ENCODE measurements at places on chromosomes 1 and 21.

DNA sequence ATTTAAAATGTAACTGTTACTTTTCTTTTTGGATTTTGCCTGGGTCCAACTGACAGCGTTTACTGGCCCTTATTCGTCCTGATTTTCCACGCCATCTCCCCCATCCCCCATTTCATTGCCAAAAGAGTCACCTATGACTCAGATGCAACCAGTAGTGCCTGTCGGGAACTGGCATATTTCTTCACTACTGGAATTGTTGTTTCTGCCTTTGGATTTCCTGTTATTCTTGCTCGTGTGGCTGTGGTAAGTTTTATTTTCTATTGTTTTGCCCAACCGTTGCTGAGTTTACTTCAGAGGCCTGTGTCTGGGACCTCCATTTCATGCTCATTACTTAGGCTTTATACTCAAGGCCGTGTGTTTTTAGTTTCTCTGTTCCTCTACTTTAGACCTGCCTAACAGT lies 9.3 kb downstream of the LEPR start:
- DNase-seq, result no peak

- DNase-seq, result no peak
Measured at GRCh38 chr1:107264007-107264406, 123.2 kb downstream of the NTNG1 start.

- DNase-seq, result no peak
Measured at GRCh38 chr1:61085983-61086644, 3.8 kb downstream of the NFIA start.

DNA sequence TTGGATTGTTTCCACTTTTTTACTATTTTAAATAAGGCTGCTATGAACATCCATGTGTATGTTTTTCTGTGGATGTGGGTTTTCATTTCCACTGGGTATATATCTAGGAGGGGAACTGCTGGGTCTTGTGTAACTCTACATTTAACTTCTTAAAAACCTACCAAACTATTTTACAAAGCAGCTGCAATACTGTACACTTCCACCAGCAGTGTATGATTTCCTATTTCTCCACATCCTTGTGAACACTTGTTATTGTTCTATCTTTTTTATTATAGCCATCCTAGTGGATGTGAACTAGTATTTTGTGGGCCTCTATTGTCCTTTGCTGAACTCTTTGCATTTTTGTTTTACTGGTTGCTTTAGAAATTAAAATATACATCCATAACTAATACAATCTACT lies 33.4 kb downstream of the DIPK1A start:
- DNase-seq, result no peak

DNA sequence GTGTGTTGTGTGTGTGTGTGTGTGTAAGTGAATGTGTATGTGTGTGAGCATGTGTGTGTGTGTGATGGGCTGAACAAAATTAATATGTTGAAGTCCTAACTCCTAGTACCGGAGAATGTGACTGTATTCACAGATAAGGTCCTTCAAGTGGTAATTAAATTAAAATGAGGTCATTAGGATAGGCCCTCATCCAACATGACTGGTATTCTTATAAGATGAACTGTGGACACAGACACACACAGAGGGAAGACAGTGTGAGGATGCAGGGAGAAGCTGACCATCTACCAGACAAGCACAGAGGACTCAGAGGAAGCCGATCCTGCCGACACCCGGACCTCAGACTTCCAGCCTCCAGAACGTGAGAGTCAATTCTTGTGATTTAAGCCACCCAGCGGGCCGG lies 91.2 kb upstream of the PGBD5 start:
- no peak for DNase-seq

- DNase-seq, result no peak
Measured at GRCh38 chr21:38312822-38313221, 56.0 kb downstream of the KCNJ15 start.

GRCh38 chr1:63238721-63239120 lies 83.6 kb upstream of the FOXD3 start:
- DNase-seq, result no peak

DNA sequence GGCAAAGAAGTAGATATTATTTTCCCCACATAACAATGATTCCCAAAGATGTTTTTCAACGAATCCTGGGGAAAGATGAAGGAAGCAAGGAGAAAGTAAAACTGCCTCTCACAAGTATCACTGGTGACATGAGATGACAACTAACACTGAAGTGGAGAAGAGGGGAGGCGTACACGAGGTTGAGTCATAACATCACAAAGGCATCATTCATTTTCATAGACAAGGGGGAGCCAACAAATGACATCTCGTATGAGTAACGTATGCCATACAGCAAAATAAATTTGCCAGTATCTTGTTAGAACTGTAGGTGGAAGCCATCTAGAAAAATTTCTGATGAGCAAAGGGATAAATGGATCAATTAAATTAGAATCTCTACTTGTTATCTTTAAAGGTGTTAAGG lies 56.6 kb downstream of the ATP1B1 start:
- DNase-seq, result peak; percentile 59

GRCh38 chr1:9413877-9414213 lies 121.2 kb downstream of the SPSB1 start:
- DNase-seq, result no peak

DNA sequence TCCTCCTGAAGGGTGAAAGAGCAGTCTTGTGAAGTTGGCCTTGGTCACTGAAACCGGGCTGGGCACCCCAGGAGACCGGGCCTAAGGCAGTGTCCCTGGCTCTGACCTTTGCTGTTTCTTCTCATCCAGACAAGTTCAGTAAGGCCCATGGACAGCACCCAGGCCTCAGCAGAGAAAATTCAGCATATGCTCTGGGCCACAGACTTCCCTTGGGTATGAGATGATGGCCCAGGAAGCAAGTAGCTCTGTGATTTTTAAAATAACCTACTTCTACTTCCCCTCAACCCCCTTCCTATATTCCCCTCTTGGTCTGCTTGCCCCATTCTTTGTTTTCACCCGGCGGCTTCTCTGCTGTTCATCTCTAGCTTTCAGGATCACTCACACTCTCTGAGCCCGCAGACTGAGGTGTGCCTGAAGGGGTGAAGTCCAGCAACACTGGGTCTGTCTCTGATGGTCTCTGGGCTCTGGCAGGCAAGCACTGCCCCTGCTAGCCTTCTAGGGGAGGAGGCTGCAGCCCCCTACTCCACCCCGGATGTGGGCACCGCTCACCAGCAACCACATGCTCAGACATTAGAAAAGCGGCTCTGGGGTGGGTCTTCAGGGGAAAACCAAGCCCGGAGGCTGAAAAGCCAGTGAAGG lies 2.9 kb upstream of the GPR25 start:
- DNase-seq, result peak; percentile 78

- DNase-seq, result no peak
Measured at GRCh38 chr21:41066086-41066938, 101.6 kb upstream of the BACE2 start.

GRCh38 chr1:228964178-228965089 lies 229.2 kb downstream of the RHOU start:
- DNase-seq, result no peak

DNA sequence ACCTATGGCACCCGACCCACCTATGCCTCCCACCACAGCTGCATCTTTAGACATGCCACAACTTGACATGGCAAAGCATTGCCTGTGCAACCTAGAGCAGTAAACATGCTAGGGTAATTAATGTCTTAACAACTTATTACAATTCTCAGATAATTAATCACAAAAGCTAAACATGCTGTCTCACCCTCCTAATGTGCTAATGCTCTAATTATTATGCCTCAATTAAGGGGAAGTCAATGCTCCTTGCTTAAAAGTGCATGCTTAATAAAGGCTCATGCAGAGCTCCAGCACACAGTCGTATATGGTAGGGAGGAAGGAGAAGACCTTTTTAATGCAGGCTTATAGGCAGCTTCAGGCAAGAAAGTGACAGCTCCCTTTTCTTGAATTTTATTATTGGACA lies 396.0 kb downstream of the SEC16B start:
- DNase-seq, result no peak

GRCh38 chr1:181184621-181185020 lies 96.1 kb downstream of the IER5 start:
- no peak for DNase-seq

DNA sequence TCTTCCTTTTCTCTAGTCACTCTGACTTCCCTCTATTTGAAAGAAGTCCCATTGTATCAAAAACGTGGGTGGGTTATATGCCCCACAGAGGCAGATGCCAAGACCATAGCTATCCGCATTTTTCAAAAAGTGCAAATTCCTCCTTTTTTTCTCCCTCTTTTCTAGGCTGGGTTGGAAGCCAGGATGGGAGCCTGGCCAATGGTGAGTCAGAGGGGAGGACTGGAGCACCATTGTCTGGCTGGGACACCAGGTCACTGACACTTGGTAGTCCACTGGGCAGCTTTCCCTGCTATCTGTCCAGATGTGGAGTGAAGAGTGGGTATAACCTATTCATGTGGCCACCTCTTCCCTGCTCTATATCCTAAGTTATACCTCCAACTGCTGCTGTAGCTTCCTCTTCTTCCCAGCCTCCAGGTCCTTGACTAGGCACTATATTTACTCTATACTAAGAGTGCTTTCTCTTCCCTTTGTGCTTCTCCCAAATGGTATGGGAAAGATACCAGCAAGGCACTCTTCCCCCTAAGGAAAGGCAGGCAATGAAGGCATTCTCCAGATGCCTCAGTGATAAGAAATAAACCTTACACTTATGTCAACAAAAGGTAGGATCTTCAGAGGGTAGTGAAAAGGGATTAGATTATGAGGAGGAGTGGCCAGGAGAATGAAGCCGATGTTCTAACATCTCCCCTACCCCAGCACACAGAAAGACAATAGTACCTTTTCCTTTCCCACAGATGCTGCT lies 12.9 kb downstream of the PI4KB start:
- DNase-seq, result no peak

DNA sequence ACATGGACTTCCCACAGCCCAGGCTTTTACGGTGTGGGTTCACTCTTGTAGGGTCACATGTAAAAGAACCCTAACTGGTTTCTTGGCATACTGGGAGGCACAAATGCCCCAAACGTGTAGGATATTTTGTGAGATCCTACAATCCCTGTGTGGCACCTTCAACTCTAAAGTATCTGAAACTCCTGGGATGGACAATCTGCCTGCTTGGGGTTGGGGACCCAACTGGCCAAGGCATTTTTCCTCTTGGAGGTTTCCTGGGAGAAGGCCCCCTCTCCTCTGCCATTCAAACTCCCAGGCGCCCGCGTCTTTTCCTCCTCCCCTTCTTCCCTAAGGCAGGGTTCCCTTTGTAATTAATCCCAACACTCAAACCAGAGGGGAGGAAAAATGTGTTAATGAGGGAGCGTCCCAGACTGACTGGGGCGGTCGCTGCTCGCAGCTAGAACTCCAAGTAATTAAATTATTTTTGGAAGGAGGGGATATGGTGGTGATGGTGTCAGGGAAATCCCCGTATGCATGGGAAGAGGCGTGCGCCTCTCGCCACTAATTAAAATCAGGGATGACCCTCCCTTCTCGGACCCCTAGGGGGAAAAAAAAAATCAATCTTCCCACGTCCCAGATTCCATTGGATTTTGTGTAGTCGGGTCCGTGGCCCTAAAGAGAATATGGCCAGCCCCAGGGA lies 681 bp upstream of the VANGL2 start:
- no peak for DNase-seq

GRCh38 chr1:28865997-28866650 lies 48.2 kb upstream of the EPB41 start:
- no peak for DNase-seq

GRCh38 chr1:31739346-31739745 lies 24.8 kb downstream of the ADGRB2 start:
- DNase-seq, result peak; percentile 44

- DNase-seq, result no peak
Measured at GRCh38 chr1:116692879-116693278, 25.3 kb upstream of the IGSF3 start.

DNA sequence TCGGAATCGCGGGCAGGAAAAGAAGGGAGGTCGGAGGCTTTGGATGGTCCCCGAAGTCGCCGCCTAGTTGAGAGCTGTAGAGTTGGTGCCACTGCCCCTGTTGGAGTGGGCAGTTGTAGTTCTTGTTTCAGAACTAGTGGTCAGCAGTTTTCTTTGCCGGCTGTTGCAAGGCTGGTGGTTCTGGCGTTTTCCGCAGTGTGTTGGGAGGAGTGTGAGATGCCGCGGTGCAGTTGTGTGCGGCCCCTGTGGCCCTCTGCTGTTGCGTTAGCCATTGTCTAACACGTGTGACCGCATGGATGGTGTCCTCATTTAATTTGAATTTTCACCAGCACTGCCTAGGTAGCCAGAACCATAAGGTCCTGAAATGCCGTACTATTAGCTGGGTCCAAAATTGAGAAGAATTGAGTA lies 1.4 kb downstream of the ARF1 start:
- DNase-seq, result no peak

- DNase-seq, result no peak
Measured at GRCh38 chr1:189960769-189961168, 516.9 kb downstream of the BRINP3 start.

DNA sequence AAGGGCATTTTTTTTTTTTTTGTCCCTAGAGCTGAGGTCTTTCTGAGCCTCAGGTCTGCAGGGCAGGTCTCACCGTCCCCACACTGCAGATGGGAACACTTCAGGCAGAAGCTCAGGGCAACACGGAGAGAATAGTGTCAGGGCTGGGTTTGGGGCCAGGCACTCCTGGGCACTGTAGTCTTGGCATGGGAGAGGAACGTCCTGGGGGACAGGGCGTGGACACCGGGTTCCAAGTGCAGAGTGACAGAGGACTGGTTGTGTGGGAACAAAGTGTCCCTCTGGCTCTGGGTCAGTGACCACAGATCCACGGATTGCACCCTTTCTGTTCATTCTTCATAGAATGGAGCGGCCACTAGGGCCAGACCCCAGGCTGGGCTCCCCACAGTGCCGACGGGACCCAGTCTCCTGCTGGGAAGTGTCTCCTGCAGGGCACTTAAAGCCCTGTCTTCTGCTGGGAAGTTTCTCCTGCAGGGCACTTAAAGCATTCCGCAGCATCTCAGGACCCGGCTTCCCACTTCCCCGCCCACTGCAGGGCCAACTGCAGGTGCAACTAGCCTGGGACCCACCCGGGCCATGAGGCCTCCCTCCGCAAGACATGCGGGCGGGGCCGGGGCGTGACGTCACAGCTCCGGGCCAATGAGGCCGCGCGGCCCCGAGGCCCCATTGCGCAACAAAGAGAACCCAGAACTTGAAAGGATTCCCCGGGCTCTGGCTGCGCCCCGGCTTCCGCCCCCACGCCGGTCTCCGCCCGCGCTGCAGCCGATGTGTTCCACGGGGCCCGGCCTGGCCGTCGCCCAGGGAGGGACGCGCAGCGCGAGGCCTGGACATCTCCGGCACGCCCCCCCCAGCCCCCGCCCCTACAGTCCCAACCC lies 1.2 kb downstream of the GPR153 start:
- peak; percentile 82 for DNase-seq

GRCh38 chr1:180953291-180954004 lies 40.8 kb downstream of the KIAA1614 start:
- no peak for DNase-seq

- DNase-seq, result no peak
Measured at GRCh38 chr1:43270421-43271095, 775 bp downstream of the TMEM125 start.
